Erythroblast (primary cell): ENCODE measurements at places on chromosomes 7 and 10.
A peak's percentile ranks its signal among the peaks of the same experiment; 100 is the strongest.

DNA sequence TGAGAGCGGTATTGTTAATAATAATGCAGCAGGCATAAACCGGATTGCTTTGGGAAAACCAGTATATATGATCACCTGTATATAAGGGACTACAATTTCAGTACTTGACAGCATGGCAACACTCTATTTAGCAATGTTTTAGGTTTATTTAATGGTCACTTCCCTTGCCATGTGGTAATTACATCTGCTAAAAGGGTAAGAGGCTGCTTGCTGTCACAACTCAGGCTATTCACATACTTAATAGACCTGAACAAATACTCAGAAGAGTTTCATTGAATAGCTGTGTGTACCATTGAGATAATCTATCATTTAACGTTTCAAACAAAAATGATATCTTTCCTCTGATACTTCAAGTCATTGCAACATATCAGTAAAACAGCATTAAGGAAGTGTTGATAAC lies 90.1 kb downstream of the PCDH15 start:
- no peak for DNase-seq

GRCh38 chr7:144812379-144813283 lies 23.2 kb downstream of the TPK1 start:
- no peak for DNase-seq

- no peak for DNase-seq
These were observed 1.8 kb upstream of the MAGI2 start for GRCh38 chr7:79455173-79455790.

GRCh38 chr10:1847361-1847760 lies 110.0 kb upstream of the ADARB2 start:
- DNase-seq = no peak

- DNase-seq = no peak
These were observed 160.6 kb downstream of the MAGI2 start for GRCh38 chr7:79292834-79293233.

- no peak for DNase-seq
These were observed 524 bp upstream of the PRXL2A start for GRCh38 chr10:80407812-80408241.

GRCh38 chr10:26437637-26438461 lies at the start of gene APBB1IP:
APBB1IP (plus strand) TSS chr10:26438341; CDS start chr10:26492327, 53,986 bp downstream.
- peak; percentile 38 for DNase-seq

DNA sequence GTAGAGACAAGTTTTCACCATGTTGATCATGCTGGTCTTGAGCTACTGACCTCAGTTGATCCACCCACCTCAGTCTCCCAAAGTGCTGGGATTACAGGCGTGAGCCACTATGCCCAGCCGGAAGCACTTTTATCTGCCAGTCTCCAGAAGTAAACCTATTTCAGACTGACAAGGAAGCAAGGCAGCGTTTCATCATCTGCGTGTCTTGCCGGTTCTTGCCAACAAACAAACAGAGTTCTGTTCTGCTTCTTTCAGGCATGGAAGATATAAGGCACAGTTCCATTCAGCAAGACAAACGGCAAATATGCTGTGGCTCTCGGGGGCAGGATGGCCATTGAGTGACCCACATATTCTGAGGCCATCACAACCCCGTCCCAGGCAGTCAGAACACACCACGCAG lies 15.5 kb upstream of the LARP4B start:
- no peak for DNase-seq

DNA sequence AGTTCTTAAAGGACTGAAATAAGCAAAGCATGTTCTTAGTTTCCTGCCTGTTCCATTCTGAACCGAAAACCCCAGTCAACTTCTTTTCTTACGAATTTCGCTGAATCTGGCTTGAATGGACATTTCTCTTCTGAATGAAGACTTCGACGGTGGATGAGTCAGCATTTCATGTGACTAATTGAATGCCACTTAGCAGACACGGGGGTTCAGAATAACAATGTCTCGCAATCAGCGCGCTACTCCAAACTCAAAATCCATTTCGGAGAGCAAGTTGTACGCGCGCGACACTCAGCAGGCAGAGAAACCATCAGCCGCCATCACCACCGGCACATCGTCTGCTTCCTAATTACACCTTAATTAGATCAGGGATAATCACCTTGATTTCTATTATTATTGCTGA lies 239.0 kb upstream of the KLF6 start:
- DNase-seq = no peak

GRCh38 chr7:125201002-125201401 lies 271.4 kb upstream of the POT1 start:
- no peak for DNase-seq

DNA sequence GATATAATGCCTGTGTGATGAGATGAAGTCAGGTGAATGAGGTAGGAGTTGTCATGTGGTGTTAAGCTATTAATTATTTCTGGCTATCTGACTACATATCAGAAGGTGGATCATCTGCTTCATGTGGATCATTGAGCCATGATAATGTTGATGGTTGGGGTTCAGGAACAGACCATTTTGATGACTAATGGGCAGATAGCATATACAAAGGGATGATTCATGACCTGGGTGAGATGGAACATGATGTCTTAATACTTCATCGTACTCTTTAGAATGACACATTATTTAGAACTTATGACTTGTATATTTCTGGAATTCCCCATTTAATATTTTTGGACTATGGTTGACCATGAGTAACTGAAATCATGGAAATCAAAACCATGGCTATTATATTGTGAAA lies 155.1 kb downstream of the OR13A1 start:
- no peak for DNase-seq

DNA sequence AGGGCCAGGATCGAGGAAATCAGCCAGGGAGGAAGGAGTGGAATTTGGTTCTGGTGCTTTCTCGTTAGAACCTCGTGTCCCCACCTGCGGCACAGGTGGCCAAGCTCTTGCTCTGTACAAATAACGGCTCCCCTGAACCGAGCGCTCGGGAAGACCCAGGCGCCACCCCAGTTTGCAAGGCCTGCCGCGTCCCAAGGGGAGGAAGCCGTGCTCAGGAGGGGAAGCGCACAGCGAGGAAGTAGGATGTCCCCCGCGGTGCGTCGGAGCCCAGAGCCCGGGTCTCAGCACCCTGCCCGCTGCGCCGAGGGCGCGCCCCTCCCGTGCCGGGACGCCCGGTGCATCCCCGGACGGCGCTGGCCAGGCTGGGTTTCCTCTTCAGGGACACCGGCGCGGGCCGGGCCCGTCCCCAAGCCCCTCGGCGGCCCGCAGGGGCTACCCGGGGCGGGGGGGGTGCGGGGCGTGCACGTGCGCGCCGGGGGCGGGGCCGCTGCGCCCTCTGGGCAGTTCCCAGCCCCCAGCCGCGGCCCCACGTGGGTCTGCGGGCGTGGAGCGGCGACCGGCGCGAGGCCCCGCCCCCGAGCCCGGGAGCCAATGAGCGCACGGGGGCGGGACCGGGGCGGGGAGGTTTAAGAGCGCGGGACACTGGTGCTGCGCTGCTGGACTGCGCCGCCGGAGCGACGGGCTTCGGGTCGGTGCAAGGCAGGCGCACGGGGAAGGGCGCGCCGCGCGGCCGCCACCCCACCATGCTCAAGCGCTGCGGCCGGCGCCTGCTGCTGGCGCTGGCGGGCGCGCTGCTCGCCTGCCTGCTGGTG lies at the start of gene LFNG:
Gene LFNG, plus strand, starts transcription at position 656 of the 812 bp plus-strand sequence. Its CDS starts 88 bp downstream, at position 744.
- DNase-seq = peak; percentile 90

DNA sequence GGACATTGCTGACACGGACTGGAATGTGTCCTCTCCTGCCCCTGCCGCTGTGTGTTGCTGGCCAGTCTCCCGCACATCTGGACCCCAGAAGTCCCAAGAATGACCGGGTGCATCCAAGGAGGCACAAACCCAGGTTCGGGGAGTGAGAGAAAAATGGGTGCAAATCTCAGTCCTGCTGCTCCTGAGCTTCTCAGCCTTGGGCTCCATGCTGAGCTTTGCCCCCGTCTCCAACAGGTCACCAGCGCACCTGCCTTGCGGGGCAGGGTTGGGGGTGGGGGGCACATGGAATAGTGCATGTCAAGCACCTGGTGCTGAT lies 6.0 kb upstream of the NANOS1 start:
- no peak for DNase-seq

DNA sequence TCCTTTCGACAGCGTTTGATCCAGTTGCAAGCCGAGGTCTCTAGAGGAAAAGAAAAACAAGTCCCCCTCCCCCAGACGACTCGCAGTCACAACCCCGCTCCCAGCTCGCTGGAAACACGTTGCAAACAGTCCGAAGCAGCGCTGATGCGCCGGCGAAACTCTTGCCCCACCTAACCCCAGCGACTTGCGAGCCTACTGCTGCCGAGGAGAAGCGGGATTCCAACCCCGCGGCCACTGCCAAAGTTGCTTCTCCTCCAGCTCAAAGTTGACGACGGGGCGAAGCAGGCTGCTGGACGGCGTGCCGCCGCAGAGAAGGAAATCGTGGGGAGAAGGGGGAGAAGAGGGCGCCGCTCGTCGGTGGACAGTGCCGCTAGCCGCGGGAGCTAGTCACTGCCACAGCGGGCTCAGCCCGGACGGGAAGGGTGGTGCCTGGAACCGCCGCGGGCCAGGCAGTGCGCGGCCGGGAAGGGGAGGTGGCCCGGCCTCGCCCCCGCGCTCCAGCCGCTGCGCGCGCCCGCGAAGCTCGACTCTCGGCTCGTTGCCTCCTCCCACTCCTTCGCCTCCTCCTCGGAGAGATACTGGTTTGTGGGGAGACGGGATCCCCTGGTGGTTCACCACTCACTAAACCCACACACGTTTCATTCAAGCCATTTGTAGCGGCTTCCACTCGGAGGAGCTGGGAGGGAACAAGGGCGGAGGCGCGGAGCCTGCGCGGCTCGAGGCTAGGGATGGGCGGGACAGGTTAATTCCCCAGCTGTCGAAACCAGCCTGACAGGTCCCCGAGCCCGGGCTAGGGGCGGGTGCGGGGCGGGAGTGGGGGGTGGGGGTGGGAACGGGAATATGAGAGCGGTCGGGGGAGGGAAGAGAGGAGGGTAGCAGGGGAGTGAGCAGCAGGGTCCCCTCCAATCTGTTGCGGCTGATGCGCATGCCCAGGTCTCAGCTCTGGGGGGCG lies at the start of gene GPR37:
Gene GPR37, minus strand, starts transcription at position 392 of the 952 bp plus-strand sequence. CDS start 816 bp downstream, outside the sequence.
- DNase-seq = peak; percentile 38

DNA sequence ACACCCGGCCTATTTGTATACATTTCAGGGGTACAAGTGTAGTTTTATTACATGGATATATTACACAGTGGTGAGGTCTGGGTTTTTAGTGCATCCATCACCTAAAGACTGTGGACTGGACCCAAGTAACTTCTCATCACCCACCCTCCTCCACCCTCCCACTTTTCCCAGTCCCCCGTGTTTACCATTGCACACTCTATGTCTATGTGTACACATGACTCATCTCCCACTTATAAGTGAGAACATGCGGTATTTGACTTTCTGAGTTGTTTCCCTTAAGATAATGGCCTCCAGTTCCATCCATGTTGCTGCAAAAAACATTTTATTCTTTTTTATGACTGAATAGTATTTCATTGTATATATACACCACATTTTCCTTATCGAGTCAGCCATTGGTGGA lies 98.9 kb upstream of the WAC start:
- DNase-seq = no peak

DNA sequence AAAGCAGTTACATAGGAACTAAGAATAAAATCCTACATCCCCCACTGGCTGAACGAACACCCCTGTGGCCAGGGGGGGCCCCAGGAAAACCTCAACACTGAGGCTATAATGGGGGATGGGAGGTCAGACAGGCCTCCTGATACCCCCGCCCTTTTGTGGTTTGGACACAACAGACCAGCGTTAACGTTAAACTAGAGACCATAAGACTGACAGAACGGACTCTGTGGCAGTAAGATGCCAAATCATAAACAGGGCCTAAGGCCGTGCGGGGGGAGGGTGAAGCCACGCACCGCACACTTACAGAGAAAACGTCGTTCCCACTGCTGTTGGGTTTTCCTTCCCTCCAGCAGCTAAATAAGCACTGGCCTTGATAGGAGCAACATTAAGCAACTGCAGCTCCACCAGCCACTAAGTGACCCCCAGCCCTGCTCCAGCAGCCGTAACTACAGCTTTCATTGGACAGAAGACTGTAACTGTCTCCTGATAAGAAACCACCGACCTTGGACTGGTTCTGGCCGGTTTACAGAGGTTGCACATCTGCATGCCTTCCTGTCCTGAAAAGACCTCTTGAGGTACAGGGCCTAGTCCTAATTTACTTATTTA lies 3.4 kb upstream of the PPP2R2D start:
- peak; percentile 86 for DNase-seq

GRCh38 chr7:37390114-37390513 lies 58.5 kb downstream of the ELMO1 start:
- DNase-seq = no peak

DNA sequence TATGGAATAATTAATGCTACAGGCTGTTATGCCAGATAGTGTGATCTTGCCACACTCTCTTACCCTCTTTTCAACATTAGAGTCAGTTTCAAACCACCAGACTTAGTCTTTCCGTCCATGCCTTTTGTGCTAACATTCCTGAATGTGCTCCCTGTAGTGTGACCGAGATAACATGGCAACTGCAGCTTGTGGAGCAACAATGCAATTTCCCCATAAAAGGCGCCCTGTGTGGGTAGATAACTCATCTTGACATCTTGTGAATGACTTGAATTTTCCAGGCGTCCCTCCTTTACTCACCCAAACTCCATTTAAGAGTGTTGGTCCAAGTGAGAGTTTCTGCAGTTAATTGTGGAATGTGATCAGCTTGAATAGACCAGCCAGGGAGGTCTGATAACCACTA lies 99.6 kb downstream of the DNAH11 start:
- DNase-seq = no peak

- DNase-seq = no peak
These were observed 351.2 kb upstream of the AKR1E2 start for GRCh38 chr10:4474829-4475228.

DNA sequence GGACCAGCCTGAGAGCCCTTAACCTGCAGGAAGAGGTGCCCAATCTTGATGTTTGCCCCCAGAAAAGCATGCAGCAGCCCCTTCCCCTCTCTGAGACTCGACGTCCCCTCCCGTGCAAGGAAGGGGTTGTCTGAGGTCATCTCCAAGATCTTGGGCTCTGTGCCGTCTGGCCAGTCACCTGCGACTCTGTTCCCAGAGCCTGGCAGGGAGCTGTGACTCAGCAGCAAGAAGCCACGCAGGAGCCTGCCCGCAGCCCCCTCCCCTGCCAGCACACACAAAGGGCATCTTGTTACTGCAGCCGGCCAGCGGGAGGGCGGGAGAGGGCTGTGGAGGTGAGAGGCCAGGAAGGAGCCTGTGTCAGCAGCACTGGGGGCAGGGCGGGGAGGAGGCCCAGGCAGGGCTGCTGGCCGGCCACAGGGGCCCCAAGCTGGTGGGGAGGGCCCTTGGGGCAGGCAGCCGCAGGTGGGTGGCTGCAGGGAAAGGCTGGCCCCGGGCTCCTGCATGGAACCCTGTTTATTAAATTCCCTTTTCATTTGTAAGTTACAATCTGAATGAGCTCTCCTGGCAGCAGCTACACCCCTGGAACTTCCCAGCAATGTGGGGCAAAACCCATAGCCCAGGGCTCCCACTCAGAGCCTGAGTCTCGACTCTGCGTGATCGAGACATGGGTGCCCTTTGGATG lies 103.7 kb upstream of the ZMIZ1 start:
- DNase-seq = peak; percentile 29

- peak; percentile 24 for DNase-seq
These were observed 49.5 kb downstream of the NEURL1 start for GRCh38 chr10:103542764-103543616.

GRCh38 chr10:31940839-31941653 lies 12.4 kb upstream of the ARHGAP12 start:
- no peak for DNase-seq
